Mesenteric fat pad (tissue), 1 donor: ENCODE measurements at places on chromosomes 12 and 14. TPM values are rescaled to one million over a fixed set of nuclear protein-coding genes. Genes with fewer than 3 reads are reported as not detected.

DNA sequence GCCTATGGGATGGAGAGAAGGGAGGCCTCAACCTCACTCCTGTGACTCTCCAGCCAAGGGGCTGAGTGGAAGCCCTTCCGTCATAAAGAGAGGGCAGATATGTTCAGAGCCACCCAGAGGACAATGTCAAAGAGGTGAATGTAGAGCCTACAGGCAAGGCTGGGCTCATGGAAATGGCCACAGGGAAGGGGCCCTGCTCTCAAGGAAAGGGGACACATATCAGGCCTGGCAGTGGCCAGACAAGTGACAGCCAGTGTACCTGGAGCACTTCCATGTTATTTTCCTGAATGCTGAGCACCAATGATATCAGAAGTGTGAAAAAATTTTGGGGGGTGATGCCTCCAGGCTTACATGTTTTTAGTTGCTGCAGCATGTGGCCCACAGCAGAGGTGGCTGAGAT lies 36.6 kb upstream of the DDX11 start:
- DNase-seq = no peak

- DNase-seq = no peak
These were observed 22.7 kb upstream of the TMPO start for GRCh38 chr12:98492580-98493140.

- DNase-seq = no peak
These were observed 83.2 kb upstream of the SLC38A2 start for GRCh38 chr12:46455648-46456352.

DNA sequence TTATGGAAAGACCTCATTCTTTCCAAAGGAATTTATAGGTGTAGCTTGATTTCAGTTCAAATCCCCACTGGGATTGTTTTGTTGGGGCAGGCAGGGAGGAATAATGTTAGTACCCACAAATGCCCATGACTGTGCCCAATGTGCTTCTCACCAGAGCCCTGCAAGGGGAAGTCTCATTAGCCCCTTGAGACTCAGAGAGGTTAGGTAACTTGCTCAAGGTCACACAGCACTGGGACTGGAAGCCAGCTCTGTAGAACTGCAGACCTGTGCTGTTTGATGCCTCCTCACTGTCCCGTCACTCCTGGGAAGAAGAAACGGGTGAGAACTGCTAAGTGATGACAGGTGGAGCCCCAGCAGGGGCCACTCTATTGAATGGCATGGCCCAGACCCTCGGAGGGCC lies 8.9 kb downstream of the ANKRD9 start:
- no peak for DNase-seq

- DNase-seq = no peak
These were observed 159.4 kb upstream of the IFNG-AS1 start for GRCh38 chr12:67829896-67830295.

DNA sequence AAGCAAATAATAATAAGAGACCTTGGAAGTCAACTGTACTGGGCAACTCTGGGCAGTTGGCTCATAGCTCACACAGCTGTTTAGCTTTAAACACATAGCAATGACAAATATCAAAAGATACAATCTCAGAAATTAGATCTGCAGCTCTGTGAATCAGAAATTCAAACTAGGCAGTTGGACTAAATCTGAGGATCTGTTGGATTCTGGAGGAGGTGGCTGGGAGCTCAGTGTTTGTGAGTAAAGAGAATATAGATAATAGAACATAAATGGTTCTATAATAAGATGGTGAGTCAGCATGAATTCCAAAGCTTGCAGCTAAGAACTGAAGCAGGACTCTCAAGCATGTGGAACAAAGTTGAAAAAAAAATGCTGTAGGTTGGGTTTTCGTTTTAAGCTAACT lies 1949.4 kb upstream of the SEL1L start:
- no peak for DNase-seq

- DNase-seq = no peak
These were observed 11.4 kb downstream of the ANKRD9 start for GRCh38 chr14:102497998-102498677.

- DNase-seq = no peak
These were observed 30.6 kb downstream of the BORCS5 start for GRCh38 chr12:12387501-12387900.

DNA sequence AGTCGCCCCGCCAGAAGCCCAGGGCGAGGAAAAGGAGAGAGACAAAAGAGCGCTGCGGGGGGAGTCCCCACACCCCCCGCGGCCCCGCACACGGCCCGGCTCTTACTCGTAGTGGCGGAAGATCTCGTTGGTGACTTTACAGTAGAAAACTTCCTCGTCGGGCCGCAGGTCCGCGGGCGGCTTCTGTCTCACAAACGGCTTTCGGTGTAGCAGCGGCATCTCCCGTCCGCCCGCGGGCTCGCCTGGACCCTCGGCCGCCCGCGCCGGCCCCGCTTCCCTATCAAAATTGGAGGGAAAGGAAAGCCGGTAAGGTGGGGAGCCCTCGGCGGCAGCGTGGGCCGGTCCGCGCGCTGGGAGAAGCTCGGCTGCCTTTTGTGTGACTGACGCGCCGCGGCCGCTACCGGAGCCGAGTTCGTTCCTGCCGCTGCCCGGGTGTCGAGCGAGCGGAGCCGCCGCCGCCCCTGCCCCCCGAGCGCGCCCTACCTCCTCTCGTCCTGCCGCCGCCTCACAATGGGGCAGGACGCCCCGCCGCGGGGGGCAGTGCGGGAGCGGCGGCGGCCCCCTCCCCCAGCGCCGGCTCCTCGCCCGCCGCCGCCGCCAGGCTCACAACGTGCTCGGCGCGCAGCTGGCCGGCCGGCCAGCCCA lies 652 bp downstream of the BAZ1A start:
- no peak for DNase-seq

DNA sequence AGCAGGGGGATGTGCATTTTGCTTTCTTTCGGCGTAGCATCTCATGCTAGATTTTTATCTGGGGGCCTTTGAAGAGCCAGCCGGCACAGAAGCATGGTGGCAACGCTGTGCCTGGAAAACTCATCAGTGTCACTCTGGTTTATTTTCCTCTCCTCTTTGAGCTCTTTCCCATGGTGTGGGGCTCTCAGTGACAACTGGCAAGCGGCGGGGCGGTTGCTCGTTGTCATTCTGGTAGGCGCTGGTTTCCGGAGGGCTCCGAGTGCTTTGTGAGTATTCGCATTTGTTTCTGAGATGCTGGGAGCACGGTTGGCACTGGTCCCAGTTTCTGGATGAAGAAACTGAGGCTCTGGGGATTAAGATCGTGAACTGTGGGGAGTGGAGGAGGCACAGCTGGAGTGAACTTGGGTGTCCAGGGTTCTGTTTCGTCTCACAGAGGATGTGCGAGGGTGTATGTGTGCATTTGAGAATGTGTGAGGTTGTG lies 23.3 kb downstream of the TPCN1 start:
- DNase-seq = no peak

SLC6A12 gene
- total RNA-seq = 3.4 TPM

SSPN gene
- 21.1 TPM for total RNA-seq

CELA1 gene
- total RNA-seq = not detected

LRRC10 gene
- total RNA-seq = not detected

TAS2R42 gene
- total RNA-seq = not detected

RASSF3 gene
- 90.6 TPM for total RNA-seq
